ENCODE measurements at places on chromosomes 16 and 17. TPM values are rescaled to one million over a fixed set of nuclear protein-coding genes. Genes with fewer than 3 reads are reported as not detected.

DNA sequence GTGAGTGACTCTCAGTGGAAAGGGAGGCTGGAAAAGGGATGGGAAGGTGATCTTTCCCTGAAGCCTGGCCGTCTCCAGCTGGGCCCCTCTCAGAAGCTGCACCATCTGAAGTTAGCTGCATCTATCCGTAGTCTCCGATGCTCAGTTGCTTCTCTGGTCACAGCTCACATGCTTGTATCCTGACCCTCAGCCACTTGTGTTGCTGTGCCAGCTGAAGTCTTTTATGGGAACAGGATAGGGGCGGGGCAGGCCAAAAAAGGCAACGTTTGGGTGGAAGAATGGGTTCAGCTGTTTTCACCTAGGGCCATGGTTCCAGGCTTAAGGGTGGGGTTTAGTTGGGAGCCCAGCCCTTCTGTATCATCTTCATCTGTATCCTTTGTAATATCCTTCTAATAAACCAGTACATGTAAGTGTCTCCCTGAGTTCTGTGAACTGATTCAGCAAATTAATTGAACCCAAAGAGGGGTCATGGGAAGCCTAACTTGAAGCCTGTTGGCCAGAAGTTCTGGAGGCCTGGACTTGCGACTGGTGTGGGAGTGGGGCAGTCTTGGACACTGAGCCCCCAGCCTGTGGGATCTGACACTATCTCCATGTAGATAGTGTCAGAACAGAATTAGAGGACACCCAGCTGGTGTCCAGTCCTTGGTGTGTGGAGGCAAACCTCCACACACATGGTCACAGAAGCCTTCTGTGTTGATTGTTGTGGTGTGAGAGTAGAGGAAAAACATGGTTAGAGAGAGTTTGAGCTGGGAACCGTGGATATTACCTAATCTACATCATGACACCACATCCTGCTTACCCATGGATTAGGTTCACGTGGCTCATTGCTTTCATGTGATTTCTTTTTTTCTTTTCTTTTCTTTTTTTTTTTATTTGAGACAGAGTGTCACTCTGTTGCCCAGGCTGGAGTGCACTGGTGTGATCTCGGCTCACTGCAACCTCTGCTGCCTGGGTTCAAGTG, 49.3 kb upstream of the FBXO47 start:
- H3K27ac ChIP-seq = no peak overlapping the region
- H3K4me3 ChIP-seq = no peak overlapping the region
- H3K27me3 ChIP-seq = no peaks in the 10 kb centered on the region

- no peak overlapping the region for H3K27ac ChIP-seq
- no peak for DNase-seq
- H3K27me3 ChIP-seq = no peaks in the 10 kb centered on the region
- H3K36me3 ChIP-seq = 0 out of 2 replicates have a peak, but pooled peaks cover 7% of the 10 kb centered on the region
- no peak overlapping the region for H3K4me3 ChIP-seq
- no peaks in the 10 kb centered on the region for H3K4me1 ChIP-seq
Measured at GRCh38 chr16:68074850-68075555, 10.2 kb upstream of the NFATC3 start.

GRCh38 chr17:47763913-47764582, 31.0 kb downstream of the TBX21 start:
- no peaks in the 10 kb centered on the region for H3K4me1 ChIP-seq
- peaks cover 60% of the 10 kb centered on the region for H3K27me3 ChIP-seq
- H3K27ac ChIP-seq = no peak overlapping the region
- H3K4me3 ChIP-seq = no peak overlapping the region
- H3K36me3 ChIP-seq = no peaks in the 10 kb centered on the region

DNA sequence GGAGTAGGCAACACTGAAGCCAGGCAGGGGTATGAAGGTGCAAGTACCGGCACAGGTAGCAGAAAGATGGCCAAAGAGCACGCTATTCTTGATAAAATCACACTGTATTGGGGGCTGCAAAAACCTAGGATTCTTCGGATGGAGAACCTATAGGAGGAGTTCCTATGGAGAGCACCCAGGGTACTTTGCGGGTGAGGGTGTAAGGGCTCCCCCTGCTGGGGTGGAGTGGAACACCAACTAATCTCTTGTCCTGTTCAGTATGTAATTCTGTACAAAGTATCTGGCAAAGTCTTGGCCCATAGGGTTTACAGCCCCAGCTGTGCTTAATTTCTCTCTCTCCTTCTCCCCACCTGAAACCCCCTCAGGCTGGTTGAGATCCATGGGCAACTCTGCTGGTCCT, 393.1 kb upstream of the ASIC2 start:
- no peak for DNase-seq
- no peak overlapping the region for H3K4me3 ChIP-seq
- no peaks in the 10 kb centered on the region for H3K4me1 ChIP-seq
- no peaks in the 10 kb centered on the region for H3K36me3 ChIP-seq
- peaks cover 12% of the 10 kb centered on the region for H3K27me3 ChIP-seq
- no peak overlapping the region for H3K27ac ChIP-seq

GRCh38 chr17:41513168-41513547, 5.5 kb downstream of the KRT15 start:
- no peaks in the 10 kb centered on the region for H3K36me3 ChIP-seq
- no peak overlapping the region for H3K27ac ChIP-seq
- DNase-seq = no peak
- no peaks in the 10 kb centered on the region for H3K27me3 ChIP-seq

DNA sequence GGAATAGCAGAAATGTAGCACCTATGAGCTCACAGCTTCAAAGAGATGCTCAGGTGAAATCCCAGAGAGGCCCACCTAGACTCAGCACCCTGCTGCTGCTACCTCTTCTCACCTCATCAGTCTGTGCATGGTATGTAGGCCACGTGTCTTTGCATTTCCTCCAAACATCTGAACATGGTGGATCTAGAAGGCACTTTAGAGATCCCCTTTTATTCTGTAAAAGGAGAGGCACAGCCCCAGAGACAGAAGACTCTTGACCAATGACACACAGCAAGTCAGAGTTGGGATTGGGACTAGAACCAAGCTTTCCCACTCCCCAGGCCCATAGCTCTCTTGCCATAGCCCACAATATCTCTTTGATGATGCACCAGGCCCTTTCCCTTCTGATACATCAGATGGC, 19.4 kb upstream of the NKD1 start:
- H3K36me3 ChIP-seq = no peaks in the 10 kb centered on the region
- H3K4me1 ChIP-seq = peaks cover 24% of the 10 kb centered on the region
- H3K27ac ChIP-seq = no peak overlapping the region
- H3K4me3 ChIP-seq = no peak overlapping the region
- no peak for DNase-seq

DNA sequence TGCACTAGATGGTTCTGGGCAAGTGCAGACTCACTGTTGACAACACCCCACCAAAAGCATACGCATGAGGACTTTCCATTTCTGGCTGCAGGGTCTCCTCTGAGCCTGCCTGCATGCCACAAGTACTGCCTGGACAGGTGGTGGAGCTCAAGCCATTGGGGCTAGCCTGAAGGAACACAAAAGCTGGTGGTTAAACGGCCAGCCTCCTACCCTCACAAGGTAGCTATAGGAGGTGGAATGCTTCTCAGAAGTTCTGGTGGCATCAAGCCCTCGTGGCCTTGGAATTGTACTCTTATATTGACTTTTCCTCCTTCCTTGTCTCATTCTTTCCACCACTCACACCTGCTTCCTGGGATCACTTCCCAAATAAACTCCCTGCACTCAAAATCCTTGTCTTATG, 56.6 kb upstream of the BCAR1 start:
- no peak for DNase-seq
- peaks cover 38% of the 10 kb centered on the region for H3K4me1 ChIP-seq
- peaks cover 7% of the 10 kb centered on the region for H3K36me3 ChIP-seq
- no peaks in the 10 kb centered on the region for H3K27me3 ChIP-seq
- no peak overlapping the region for H3K27ac ChIP-seq

DNA sequence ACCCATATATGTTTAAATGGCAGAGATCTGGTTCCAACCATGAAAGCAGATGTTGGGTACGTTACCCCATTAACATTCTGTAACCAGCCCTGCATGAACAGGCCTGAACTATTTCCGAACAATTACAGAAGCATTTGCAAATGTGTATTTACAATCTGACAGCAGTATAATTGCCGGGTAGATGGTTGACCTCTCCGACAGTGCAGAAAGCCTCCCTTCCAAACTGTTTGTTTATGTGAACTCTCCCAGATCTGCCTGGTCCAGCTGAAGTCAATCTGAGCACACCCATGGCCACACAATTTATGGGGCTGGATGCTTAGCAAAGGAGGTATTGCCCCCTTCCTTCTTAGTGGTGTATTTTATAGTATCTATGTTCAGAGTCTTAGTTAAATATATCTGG, 21.8 kb downstream of the NUDT7 start:
- H3K36me3 ChIP-seq = no peaks in the 10 kb centered on the region
- no peak overlapping the region for H3K27ac ChIP-seq
- no peak for DNase-seq
- H3K27me3 ChIP-seq = peaks cover 33% of the 10 kb centered on the region

DNA sequence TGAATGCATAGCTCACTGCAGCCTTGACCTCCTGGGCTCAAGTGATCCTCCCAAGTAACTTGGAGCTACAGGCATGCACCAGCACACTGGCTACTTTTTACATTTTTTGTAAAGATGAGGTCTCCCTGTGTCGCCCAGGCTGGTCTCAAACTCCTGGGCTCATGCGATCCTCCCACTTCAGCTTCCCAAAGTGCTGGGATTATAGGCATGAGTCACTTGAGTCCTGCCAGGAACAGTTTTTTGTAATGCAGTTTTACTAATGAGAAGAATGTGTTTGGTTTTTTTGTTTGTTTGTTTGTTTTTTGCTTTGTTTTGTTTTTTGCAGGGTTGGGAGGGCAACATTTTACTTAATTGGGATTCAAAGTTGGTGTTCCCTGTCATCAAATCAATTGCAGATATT, 22.2 kb downstream of the SOST start:
- no peaks in the 10 kb centered on the region for H3K36me3 ChIP-seq
- H3K4me1 ChIP-seq = peaks cover 16% of the 10 kb centered on the region
- H3K27me3 ChIP-seq = no peaks in the 10 kb centered on the region
- H3K4me3 ChIP-seq = no peak overlapping the region

DNA sequence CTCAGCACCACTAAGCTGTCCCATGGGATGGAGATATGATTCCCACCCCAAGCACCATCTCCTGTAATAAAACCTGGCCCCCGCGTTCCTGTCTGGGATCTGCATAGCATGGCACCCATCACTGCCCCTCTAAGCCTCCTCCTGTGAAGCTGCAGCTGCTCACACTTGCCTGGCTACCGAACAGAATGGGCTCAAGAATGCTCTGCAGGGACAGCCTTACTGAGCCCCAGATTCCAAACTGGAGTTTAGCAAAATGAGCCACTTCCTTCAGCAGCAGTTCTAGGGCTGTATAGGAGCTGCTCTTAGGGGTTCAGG, 256.1 kb downstream of the CPPED1 start:
- H3K4me3 ChIP-seq = no peak overlapping the region
- H3K4me1 ChIP-seq = no peaks in the 10 kb centered on the region
- H3K27ac ChIP-seq = no peak overlapping the region
- H3K27me3 ChIP-seq = no peaks in the 10 kb centered on the region
- H3K36me3 ChIP-seq = no peaks in the 10 kb centered on the region
- no peak for DNase-seq

DNA sequence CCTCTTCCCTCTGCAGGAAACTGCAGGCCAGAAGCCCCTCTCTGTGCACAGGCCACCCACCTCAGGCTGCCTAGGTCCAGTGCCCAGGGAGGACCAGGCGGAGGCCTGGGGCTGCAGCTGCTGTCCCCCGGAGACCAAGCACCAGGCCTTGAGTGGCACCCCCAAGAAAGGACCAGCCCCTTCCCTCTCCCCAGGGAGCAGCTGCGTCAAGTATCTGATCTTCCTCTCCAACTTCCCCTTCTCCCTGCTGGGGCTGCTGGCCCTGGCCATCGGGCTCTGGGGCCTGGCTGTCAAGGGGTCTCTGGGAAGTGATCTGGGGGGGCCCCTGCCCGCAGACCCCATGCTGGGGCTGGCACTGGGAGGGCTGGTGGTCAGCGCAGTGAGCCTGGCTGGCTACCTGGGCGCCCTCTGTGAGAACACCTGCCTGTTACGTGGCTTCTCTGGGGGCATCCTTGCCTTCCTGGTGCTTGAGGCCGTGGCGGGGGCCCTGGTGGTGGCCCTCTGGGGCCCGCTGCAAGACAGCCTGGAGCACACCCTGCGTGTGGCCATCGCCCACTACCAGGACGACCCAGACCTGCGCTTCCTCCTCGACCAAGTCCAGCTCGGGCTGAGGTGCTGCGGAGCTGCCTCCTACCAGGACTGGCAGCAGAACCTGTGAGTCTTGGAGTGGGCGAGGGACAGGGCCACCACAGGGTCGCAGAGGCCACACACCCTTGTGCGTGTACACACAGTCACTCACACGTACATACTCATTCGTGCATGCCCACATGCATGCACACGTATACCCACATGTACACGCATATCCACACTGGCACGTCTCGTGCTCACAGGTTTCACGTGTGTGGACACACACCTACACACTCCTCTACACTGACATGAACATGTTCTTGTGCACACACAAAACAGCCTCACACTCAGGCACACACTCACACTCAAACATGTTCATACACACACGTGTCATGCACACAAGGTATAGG, 8.3 kb downstream of the TSPAN10 start:
- H3K4me1 ChIP-seq = no peaks in the 10 kb centered on the region
- no peaks in the 10 kb centered on the region for H3K27me3 ChIP-seq
- no peaks in the 10 kb centered on the region for H3K36me3 ChIP-seq
- H3K27ac ChIP-seq = no peak overlapping the region
- H3K4me3 ChIP-seq = no peak overlapping the region

- H3K4me3 ChIP-seq = no peak overlapping the region
- H3K4me1 ChIP-seq = no peaks in the 10 kb centered on the region
- H3K36me3 ChIP-seq = no peaks in the 10 kb centered on the region
- H3K27ac ChIP-seq = no peak overlapping the region
- H3K27me3 ChIP-seq = peaks cover 80% of the 10 kb centered on the region
Measured at GRCh38 chr16:847681-848445, 47.3 kb upstream of the GNG13 start.

DNA sequence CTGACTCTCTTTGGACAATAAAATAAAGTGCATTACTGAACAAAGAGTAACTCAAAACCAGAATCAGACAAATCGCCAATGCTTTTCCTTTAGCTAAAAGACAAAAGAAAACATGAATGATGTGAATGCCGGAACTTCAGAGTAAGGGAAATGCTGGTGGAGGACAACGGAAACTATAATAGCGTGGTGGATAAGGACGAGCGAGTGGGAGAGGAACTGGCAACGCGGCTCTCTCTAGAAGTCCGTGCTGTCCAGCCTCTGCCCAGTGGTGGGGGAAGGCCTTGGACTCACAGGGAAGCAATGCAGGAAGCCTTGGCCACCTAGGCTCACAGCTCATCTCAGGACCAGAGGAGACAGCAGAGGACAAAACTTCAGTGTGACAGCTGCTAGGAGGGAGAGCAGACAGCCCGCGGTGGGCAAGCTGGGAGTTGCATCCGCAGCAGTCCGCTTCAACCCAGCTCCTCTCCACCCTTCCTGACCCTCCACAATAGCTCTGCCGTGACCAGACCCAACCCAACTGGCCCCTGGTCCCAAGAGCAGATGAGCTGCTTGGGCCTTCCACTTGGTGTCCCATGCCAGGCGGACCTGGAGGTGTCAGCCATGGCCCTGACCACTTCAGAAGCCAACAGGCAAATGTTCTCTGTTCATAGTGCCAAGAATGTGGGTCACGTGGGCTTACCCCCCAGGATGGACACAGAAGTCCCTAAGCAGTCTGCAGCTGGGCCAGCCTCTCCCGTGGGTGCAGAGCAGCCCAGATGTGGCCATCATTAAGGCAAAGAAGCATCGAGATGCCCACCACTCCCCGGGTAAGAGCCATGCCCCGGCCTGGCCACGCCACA, 5.3 kb upstream of the FAAP100 start:
- no peaks in the 10 kb centered on the region for H3K36me3 ChIP-seq
- H3K27ac ChIP-seq = no peak overlapping the region
- no peak overlapping the region for H3K4me3 ChIP-seq
- peaks cover 10% of the 10 kb centered on the region for H3K4me1 ChIP-seq

Gene TBC1D3
- not detected for total RNA-seq

Measured in PC-9 (cell line).